ENCODE measurements at places on chromosomes 2 and 18.

DNA sequence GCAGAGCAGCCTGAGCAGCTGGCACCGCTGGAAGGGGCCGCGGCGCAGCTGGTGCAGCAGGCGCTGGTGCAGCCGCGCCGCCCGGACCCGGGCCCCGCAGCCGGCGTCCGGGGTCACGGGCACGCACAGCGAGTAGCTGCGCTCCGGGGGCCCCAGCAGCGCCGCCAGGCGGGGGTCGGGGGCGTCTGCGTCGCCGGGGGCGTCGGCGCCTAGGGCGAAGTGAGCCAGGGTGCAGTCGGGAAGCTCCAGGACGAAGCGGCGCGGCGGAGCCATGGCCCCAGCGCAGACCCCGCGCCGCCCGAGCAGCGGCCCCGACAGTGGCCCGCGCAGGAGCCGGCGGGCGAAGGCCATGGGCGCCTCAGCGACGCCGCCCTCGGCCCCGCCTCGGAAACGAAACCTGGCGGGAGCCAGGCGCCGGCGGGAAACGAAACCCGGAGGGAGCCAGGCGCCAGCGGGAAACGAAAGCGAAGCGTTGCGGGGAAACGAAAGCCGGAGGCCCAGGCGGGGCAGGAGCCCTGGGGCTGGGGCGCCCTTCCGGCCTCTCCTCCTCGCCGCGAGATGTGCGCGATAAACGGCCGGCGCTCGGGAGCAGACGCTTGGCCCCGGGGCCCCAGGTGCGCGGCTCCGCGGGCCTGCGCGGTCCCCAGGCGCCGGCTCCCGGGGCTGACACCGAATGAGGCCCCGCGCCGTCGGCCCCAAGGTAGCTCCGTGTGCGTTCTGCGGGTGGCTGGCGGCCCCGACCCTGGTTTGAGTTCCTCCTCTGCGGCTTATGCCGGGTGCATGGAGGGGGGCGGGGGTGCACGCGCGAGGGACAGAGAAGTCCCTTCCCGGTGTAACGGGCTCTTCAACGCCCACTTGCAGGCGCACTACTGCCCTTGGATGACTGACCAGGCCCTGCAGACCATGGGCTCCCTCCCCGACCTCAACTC, at the start of gene CMPK2:
TSS of gene CMPK2 (minus strand) at position 562 of the 929 bp plus-strand sequence. CDS start at position 351, 211 bp downstream.
- DNase-seq = peak; percentile 70

GRCh38 chr2:189959450-189959849, 103.1 kb downstream of the MSTN start:
- DNase-seq = no peak

GRCh38 chr2:65458999-65459398, 26.6 kb upstream of the SPRED2 start:
- no peak for DNase-seq

DNA sequence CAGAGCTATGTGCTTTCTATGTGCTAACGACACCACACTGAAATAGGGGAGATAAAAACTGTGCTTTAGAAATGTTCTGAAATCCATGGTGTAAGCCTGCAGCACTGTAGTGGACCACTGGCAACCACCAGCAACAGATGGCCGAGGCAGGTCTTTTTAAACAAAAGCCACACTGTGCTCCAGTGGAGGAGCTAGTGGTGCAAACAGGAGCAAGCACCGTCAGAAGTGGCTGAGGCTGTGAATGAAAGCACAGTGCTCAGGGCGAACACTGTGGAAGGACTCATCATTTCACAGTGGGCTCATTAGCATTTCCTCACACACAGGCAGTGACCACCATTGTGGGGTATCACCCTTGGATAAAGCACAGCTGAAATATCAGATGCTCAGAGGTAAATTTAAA, 22.9 kb upstream of the MTX2 start:
- DNase-seq = no peak

- DNase-seq = no peak
Observed at GRCh38 chr2:2756886-2757285, 425.8 kb upstream of the MYT1L start.
